ENCODE measurements at places on chromosomes 12 and 14. TPM values are rescaled to one million over a fixed set of nuclear protein-coding genes. Genes with fewer than 3 reads are reported as not detected.

PELI2 gene
- total RNA-seq: 4.4 TPM

SPIC gene
- total RNA-seq: not detected

MYH6 gene
- 13,240 TPM for total RNA-seq

GZMH gene
- total RNA-seq: 0.93 TPM

- H3K4me3 ChIP-seq: no peak overlapping the region
- no peak overlapping the region for H3K27ac ChIP-seq
- peaks cover 84% of the 10 kb centered on the region for H3K27me3 ChIP-seq
- no peak for DNase-seq
- H3K4me1 ChIP-seq: peaks cover 22% of the 10 kb centered on the region
- no peaks in the 10 kb centered on the region for H3K36me3 ChIP-seq
Measured at GRCh38 chr12:53940443-53941014, 1.9 kb downstream of the HOXC13 start.

DNA sequence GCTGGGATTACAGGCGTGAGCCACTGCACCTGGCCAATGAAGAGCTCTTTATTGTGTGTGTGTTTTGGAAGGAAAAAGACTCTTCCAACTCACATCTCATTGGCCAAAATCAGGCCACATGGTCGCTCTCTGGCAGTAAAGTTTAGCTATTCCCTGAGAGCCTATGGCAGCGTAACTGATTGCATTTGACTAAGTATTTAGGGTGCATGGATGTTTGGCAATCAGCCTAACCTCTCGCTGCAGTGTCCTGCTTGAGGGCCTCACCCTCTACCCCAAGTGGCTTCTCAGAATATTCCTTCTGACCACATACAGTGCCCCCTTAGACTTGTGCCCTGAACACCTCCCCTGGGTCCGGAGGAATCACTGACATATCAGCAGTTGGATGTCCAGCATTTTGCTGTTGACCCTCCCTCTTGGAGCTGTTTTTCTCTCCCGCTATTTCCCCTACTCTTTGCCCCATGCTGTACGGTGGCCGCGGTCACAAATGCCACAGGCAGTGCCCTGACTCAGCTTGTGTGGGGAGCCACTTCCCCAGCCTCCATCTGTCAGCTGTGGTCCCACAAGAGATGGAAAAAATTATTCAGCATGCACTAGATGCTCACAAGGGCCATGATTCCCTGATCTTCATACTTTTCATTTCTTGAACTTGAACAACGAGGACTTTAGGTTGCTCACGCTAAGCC is 9.5 kb downstream of the PHETA1 start:
- peaks cover 4% of the 10 kb centered on the region for H3K36me3 ChIP-seq
- no peaks in the 10 kb centered on the region for H3K27me3 ChIP-seq
- no peaks in the 10 kb centered on the region for H3K4me1 ChIP-seq
- no peak overlapping the region for H3K4me3 ChIP-seq

DNA sequence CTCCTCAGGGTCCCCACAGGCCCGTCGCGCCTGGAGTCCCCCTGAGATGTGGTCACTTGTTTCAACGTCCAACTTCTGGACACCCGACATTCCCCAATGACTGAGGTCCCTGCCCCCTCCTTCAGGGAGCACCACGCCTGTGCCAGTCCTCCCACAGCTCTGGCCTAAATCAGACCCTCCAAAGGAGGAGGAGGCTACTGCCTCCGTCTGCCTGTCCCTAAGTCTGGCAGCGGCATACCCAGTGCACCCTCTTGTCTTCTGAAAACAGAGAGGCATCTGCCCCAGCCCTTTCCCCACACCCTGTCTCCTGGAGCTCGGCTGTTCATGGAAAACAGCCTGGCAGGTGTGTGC is 46.2 kb downstream of the TESC start:
- H3K36me3 ChIP-seq: no peaks in the 10 kb centered on the region
- no peak for DNase-seq

GRCh38 chr14:92570674-92571262 is 57.2 kb downstream of the RIN3 start:
- no peak overlapping the region for H3K4me3 ChIP-seq
- H3K4me1 ChIP-seq: peaks cover 18% of the 10 kb centered on the region
- no peak overlapping the region for H3K27ac ChIP-seq
- H3K27me3 ChIP-seq: no peaks in the 10 kb centered on the region
- H3K36me3 ChIP-seq: peaks cover 7% of the 10 kb centered on the region

- H3K4me1 ChIP-seq: no peaks in the 10 kb centered on the region
- H3K27me3 ChIP-seq: no peaks in the 10 kb centered on the region
- DNase-seq: no peak
- no peak overlapping the region for H3K4me3 ChIP-seq
Measured at GRCh38 chr14:91548108-91548507, 38.0 kb upstream of the PPP4R3A start.

DNA sequence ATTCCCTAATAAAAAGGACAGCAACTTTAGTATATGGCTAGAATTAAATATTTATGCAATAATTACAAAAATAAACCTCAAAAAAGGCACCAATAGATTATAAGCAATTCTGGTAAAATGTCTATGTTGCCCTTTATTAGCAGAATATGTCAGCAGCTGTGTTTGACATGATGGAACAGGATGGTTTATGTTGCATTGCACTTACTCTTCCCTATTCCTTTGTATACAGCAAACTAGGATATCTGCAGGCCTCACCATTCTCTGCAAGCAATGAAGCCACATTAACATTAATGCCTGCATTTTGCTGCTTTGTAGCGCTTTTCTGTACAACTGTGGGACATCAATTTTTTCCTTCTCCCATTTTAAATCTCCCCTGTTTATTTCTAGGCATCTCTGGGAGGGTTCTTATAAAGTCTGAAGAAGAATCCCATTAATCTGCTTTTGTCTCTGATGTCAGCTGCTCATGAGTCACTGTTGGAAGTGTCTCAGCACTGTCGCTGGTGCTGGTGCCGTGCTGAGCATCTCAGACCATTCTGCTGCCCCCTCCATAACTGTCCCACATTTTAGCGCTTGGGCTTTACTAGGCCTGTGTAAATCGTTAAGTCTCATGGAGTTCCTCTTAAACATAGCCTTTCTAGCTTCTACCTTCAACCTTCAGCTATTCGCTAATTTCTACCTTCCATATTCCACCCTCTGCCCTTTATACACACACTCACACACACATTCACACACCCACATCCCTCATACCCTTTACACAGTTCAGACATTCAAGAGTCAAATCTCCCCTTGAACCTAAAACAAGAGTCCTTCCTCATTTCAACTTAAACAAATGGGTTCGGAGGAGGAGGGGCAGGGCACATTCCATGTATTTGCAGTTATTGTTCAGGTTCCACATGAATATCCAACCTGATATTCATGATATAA is 64.4 kb upstream of the TRHDE start:
- H3K27ac ChIP-seq: no peak overlapping the region
- no peaks in the 10 kb centered on the region for H3K27me3 ChIP-seq
- DNase-seq: no peak
- no peaks in the 10 kb centered on the region for H3K4me1 ChIP-seq

DNA sequence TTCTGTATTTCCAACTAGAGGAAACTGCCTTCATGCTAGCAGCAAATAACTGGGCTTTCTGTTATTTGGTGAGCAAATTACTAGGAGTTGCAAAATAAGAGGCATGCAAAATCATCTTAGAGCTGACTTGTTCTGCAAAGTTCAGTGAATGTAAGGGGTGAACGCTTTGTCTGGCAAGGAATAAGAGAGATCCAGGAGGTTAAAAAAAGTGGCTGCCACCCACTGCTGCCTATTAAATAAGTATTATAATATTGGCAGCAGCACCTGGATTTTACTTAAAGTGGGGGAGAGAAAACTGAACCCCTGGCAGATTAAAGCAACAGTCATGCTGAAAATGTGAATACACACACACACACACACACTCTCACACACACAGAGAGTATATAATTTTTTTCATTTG is 557.0 kb downstream of the FLRT2 start:
- no peak overlapping the region for H3K27ac ChIP-seq
- DNase-seq: no peak
- H3K27me3 ChIP-seq: no peaks in the 10 kb centered on the region
- no peaks in the 10 kb centered on the region for H3K36me3 ChIP-seq

DNA sequence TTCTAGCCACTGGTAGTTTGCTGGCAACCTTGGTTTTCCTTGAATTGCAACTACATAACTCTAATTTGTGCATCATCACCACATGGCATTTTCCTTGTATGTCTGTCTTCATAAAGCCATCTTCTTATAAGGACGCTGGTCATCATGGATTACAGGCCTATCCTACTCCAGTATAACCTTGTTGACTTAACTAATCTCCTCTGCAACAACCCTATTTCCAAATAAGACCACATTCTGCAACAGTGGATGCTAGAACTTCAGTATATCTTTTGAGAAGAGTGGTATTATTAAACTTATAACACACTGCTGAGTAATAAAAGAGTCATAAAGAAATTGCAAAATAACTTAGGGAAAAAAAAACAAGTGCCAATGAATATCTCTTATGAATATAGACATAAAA is 511.8 kb upstream of the FOXG1 start:
- no peaks in the 10 kb centered on the region for H3K27me3 ChIP-seq
- no peak for DNase-seq
- H3K36me3 ChIP-seq: no peaks in the 10 kb centered on the region
- no peaks in the 10 kb centered on the region for H3K4me1 ChIP-seq
- no peak overlapping the region for H3K4me3 ChIP-seq

Measured in right atrium auricular region (tissue), 2 donors.